ENCODE measurements at places on chromosomes 12 and 14. TPM values are rescaled to one million over a fixed set of nuclear protein-coding genes. Genes with fewer than 3 reads are reported as not detected.
A peak's percentile ranks its signal among the peaks of the same experiment; 100 is the strongest.

GRCh38 chr12:67539946-67540345 is 108.6 kb upstream of the DYRK2 start:
- no peaks in the 10 kb centered on the region for H3K27me3 ChIP-seq
- no peak overlapping the region for H3K27ac ChIP-seq
- no peaks in the 10 kb centered on the region for H3K36me3 ChIP-seq
- DNase-seq: no peak
- no peak overlapping the region for H3K4me3 ChIP-seq
- H3K4me1 ChIP-seq: no peaks in the 10 kb centered on the region

DNA sequence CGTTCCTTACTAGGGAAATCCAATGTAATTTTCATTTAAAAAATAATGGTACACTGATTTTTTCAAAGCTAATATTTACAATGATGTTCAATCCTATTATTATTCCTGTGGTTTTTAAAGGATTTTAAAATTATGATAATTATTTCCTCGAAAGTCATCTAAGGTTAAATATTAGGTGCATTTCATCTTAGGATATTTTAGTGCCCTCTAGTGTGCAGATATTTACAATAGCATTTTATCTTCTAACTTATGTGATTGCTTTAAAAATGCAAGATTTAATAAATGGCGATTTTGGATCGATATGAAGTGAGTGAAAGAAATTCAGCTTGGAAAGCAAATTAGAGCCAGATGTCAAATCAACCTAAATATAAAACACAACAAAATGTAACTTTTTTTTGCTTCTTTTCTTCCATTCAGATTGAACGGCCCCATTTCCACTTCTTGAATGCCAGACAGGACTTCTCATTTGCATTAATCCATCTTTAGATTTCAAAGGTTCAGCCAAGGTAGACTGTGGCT is 293.5 kb downstream of the SLC6A15 start:
- no peaks in the 10 kb centered on the region for H3K27me3 ChIP-seq
- no peaks in the 10 kb centered on the region for H3K4me1 ChIP-seq
- H3K27ac ChIP-seq: no peak overlapping the region
- no peak for DNase-seq
- H3K4me3 ChIP-seq: no peak overlapping the region
- no peaks in the 10 kb centered on the region for H3K36me3 ChIP-seq

The CD69 gene
- 0.32 TPM for total RNA-seq

DNA sequence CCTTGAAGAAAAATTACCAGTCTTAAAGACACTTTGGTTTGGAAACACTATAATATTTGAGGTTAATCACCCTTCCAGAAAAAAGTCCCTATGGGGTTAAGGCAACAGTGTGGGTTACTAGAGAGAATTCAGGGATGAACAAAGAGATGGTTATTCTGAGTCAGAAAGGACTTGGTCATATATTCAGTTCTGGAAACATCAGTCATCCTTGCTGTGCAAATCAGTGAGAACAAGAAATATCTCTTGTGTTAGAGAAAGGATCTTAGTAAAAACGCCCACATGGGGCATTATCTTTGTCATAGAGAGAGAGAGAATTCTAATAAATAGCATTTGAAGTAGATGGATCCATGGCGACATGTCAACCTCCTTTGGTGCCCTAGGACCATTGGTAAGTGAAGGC is 59.4 kb upstream of the E2F7 start:
- no peak overlapping the region for H3K4me3 ChIP-seq
- DNase-seq: no peak
- H3K36me3 ChIP-seq: no peaks in the 10 kb centered on the region
- H3K27ac ChIP-seq: no peak overlapping the region

- no peaks in the 10 kb centered on the region for H3K4me1 ChIP-seq
- DNase-seq: no peak
- H3K27me3 ChIP-seq: no peaks in the 10 kb centered on the region
- H3K27ac ChIP-seq: no peak overlapping the region
Measured at GRCh38 chr12:80178846-80179245, 79.5 kb downstream of the OTOGL start.

DNA sequence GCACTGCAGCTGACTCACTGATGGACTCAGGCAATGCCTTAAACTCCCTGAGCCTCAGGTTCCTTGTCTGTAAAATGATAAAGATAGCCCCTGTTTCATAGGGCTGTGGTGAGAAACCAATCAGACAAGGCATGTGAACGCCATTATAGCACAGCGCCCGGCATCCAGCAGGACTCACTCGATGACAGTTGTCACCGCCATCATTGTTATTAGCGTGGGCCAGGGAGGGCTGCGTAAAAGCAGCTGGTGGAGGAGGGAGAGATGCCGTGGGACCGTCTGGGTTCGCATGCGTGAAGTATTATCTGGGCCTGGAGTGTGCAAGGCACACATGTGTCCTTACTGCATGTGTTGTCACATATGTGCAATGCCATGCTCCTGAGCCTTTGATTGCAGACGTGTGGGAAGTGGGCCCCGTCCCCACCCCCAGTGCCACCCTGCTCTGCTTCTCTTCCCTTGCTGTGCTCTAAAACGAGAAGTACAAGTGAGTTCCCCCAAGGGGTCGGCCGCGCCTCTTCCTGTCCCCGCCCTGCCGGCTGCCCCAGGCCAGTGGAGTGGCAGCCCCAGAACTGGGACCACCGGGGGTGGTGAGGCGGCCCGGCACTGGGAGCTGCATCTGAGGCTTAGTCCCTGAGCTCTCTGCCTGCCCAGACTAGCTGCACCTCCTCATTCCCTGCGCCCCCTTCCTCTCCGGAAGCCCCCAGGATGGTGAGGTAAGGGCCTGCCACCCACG is at the start of gene PTPN6:
TSS of gene PTPN6 (plus strand) at position 546 of the 730 bp plus-strand sequence. CDS start at position 703, 157 bp downstream.
- peaks cover 9% of the 10 kb centered on the region for H3K36me3 ChIP-seq
- H3K4me1 ChIP-seq: peaks cover 4% of the 10 kb centered on the region
- peak; percentile 79 for DNase-seq
- H3K27me3 ChIP-seq: no peaks in the 10 kb centered on the region
- H3K4me3 ChIP-seq: peak within 1 kb of the TSS; percentile 52

DNA sequence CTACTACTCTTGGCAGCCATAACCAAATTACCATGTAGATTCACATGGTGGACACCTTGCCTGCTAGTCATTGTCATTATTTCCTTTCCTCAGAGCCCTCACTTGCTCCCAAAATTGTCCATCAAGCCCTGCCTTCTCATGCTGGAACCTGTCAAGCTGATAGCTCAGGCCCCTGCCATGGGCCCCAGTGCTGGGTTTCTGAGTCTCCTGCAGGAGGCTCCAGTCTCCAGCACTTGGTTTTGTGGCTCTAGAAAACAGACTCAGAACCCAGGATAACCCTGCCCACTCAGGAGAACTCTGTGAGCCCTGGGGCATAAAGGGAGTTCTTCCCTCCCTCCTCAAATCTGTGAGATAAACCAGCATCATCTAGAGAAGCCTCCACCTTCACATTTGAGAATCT is 10.8 kb downstream of the KRT71 start:
- no peaks in the 10 kb centered on the region for H3K4me1 ChIP-seq
- no peaks in the 10 kb centered on the region for H3K27me3 ChIP-seq
- H3K36me3 ChIP-seq: no peaks in the 10 kb centered on the region
- no peak overlapping the region for H3K27ac ChIP-seq

- no peak for DNase-seq
- no peaks in the 10 kb centered on the region for H3K27me3 ChIP-seq
- peaks cover 10% of the 10 kb centered on the region for H3K4me1 ChIP-seq
- H3K4me3 ChIP-seq: no peak overlapping the region
Measured at GRCh38 chr12:104057771-104058197, 6.5 kb upstream of the HCFC2 start.

DNA sequence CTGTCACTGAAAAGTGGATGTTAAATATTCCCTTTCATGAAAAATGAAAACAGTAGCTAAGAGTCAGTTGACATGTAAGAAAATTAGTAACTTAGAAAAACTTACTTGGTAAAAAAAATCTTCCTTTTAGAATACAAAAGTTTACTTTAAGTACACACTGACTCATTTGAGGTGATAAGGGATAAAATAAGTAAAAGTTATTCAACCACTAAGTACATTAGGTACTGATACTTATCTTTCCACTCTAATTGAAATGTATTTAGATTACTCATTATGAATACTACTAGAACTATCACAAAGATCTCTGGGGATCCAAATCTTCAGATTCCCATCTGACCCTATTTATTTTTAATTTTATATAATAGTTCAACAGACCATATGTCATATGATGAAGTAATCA is 12.2 kb downstream of the SYCP3 start:
- peaks cover 2% of the 10 kb centered on the region for H3K36me3 ChIP-seq
- no peaks in the 10 kb centered on the region for H3K4me1 ChIP-seq
- no peak overlapping the region for H3K4me3 ChIP-seq
- no peaks in the 10 kb centered on the region for H3K27me3 ChIP-seq
- no peak overlapping the region for H3K27ac ChIP-seq
- no peak for DNase-seq

The KCNA5 gene
- 4.4 TPM for total RNA-seq

The DACT1 gene
- 5.5 TPM for total RNA-seq

DNA sequence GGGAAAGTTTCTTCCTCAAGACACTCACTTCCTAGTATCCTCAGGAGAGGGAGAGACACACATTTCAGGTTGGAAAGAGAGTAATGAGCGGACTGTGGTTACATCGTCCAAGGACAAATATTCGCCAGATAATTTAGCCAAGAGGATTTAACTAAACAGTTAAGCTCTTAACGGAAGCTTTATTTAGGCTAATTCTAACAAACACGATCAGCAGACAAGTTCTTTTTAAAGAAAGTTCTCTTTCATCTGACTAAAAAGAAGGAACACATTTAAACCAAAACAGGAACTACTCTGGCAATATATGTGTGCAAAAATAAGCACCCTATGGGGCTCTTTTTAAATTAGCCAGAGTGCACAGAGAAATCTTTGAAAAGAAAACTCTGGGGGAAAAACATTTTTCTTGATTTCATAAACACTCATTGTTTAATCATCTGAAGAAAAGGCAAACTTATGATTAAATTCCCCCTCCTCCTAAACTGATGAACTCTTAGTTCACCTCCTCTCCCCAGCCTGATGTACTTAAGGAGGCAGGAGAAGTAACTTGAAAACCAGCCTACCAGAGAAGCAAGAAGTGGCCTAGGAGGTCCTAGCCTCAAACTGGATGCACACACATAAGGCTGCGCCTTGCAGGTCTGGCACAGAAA is 13.3 kb upstream of the BTG1 start:
- no peaks in the 10 kb centered on the region for H3K36me3 ChIP-seq
- no peaks in the 10 kb centered on the region for H3K27me3 ChIP-seq
- H3K27ac ChIP-seq: no peak overlapping the region
- H3K4me3 ChIP-seq: no peak overlapping the region
- no peaks in the 10 kb centered on the region for H3K4me1 ChIP-seq

GRCh38 chr14:92093320-92093719 is 13.1 kb downstream of the ATXN3 start:
- DNase-seq: no peak
- H3K27me3 ChIP-seq: no peaks in the 10 kb centered on the region
- no peak overlapping the region for H3K27ac ChIP-seq
- H3K36me3 ChIP-seq: peaks cover 80% of the 10 kb centered on the region

The GSC gene
- total RNA-seq: 0.37 TPM

DNA sequence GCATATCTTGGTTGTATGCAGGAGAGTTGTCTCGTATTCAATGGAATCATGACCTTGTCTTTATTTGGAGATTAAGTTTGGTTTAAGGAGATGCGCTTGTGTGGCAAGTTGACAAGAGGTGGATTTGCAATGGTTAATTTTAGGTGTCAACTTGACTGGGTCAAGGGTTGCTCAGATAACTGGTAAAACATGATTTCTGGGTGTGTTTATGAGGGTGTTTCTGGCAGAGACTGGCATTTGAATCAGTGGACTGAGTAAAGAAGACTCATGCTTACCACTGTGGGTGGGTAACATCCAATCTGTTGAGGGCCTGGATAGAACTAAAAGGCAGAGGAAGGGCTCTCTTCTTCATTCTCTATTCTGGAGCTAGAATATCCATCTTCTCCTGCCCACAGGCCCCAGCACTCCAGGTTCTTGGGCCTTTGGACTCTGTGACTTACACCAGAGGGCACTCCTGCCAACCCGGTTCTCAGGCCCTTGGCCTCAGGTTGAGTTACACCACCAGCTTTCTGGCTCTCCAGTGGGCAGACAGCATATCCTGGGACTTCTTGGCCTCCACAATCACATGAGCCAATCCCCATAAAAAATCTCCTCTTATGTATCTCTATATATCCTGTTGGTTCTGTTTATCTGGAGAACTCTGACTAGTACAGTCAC is 141.5 kb upstream of the ARID2 start:
- no peak overlapping the region for H3K27ac ChIP-seq
- H3K36me3 ChIP-seq: no peaks in the 10 kb centered on the region
- no peak for DNase-seq
- H3K4me1 ChIP-seq: no peaks in the 10 kb centered on the region

The METAP2 gene
- 69.8 TPM for total RNA-seq

DNA sequence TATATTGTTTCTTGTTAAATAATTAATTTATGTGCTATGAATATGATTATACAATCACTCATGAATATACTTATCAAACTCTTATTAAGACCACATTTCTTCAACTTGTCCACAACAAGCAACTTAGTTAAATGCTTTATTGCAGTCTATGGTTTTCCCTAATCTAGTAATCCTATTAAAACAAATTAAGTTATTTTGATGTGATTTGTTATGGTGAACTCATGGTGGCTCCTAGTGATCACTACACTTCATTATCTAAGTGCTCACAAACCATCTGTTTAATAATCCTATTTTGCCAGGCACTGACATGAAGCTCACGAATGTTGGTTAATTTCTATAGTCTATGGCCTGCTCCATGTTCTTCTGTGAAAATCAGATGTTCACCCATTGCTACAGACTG is 42.9 kb downstream of the INSM2 start:
- H3K4me1 ChIP-seq: peaks cover 5% of the 10 kb centered on the region
- H3K27ac ChIP-seq: no peak overlapping the region
- no peaks in the 10 kb centered on the region for H3K27me3 ChIP-seq
- H3K36me3 ChIP-seq: peaks cover 26% of the 10 kb centered on the region
- H3K4me3 ChIP-seq: no peak overlapping the region

GRCh38 chr14:56471056-56471455 is 108.5 kb upstream of the TMEM260 start:
- H3K27me3 ChIP-seq: no peaks in the 10 kb centered on the region
- no peak for DNase-seq
- H3K36me3 ChIP-seq: no peaks in the 10 kb centered on the region
- no peak overlapping the region for H3K27ac ChIP-seq
- no peak overlapping the region for H3K4me3 ChIP-seq
- H3K4me1 ChIP-seq: no peaks in the 10 kb centered on the region

DNA sequence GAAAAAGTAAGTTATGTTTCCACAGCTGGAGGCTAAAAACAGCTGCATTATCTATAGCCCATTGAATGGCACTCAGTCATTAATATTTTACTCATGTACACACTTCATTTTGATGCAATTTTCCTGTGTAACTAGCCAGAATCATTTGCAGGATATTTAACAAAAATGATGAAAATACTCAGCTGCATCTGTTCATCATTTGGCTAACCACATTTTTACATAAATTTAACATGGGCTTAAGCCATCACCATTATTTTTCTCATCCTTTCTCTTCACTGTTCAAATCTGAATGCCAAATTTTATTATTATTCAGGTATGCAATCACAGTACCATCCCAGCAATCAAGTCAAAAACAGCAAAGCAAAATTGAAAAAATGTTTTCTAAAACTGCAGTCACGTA is 41.8 kb downstream of the ATXN7L3B start:
- H3K27me3 ChIP-seq: no peaks in the 10 kb centered on the region
- no peak overlapping the region for H3K27ac ChIP-seq
- H3K4me3 ChIP-seq: no peak overlapping the region
- DNase-seq: no peak
- no peaks in the 10 kb centered on the region for H3K4me1 ChIP-seq
- no peaks in the 10 kb centered on the region for H3K36me3 ChIP-seq

The CMA1 gene
- total RNA-seq: not detected

GRCh38 chr14:23167116-23167847 is 16.2 kb downstream of the SLC7A8 start:
- no peak overlapping the region for H3K27ac ChIP-seq
- no peaks in the 10 kb centered on the region for H3K36me3 ChIP-seq
- no peak for DNase-seq
- H3K27me3 ChIP-seq: no peaks in the 10 kb centered on the region

- no peaks in the 10 kb centered on the region for H3K36me3 ChIP-seq
- no peak overlapping the region for H3K27ac ChIP-seq
Measured at GRCh38 chr14:103273145-103273744, 60.8 kb upstream of the EIF5 start.

All from heart left ventricle (tissue), 16 donors.